ENCODE measurements at places on chromosomes 16 and 17.

GRCh38 chr16:21283521-21284289 lies 5.6 kb upstream of the CRYM start:
- no peak for DNase-seq

DNA sequence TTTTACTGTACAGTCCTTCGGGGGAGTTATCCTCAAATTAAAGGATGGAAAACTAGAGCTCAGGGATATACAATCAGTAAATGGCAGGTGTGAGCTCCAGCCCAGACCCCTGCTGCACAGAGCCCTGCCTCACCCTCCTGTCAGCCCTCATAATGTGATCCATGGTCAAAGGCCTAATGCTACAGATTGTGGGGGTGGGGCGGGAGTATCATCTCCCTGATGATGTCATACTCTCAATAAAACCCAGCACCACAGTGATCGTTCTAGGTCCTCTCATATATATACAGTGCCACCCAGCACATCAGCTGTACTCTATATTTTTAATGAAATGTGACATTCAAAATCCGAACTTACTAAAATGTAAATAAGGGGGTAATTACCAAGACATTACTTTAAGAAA lies 61.5 kb downstream of the SLC39A11 start:
- no peak for DNase-seq

DNA sequence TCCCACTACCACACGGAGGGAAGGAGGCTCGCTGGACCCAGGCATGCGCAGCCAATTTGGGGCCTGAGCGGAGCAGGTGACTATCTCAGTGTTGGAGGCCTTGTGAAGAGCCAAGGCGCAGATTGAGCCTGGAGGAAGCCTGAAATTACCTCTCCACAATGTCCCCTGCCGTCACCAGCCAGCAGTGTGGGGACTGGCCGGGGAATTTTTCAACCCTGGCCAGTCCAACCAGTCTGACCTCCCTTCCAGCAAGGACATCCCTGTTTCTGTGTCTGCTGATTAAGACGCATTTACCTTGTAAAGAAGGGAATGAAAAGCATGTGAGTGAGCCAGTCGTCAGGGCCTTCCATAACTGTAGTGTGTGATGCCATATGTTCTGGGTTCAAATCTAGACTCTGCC lies 198.1 kb upstream of the IRX3 start:
- no peak for DNase-seq

DNA sequence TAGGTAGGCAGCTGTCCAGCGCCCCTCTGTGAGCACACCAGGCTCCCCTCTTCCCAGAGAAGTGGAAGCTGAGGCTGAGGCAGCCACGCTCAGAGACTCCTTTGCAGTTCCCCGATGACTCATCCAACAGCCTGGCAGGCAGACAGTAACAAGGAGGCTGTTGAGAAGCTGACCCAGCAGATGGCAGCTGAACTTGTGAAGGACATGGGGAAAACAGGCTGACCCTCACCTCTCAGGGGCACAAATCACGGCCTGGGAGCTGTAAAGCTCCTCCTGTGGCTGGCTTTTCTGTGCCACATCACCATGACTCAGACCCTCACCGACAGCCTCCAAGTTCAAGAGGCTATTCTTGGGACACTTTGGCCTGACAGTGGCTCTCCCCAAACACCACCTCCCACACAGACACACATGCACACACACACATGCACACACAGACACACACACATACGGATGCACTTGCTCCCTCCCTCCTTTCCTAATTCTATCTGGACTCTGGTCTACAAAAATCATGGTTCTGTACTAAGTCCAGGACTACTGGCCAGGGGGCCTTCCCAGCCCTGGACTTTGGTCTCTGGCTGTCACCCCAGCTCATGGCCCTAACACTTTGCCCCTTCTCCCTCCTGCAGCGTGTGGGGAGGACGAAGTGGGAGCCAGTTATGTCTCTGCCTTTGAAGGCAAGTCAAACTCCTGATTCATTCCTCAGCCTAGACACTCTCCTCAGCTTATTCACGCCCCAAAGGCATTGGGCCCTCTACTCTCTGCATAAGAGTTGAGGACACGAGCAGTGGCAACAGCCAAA lies 23.2 kb downstream of the MAP3K14 start:
- DNase-seq, result peak; percentile 79

- no peak for DNase-seq
Measured at GRCh38 chr17:4849011-4849536, 15.9 kb downstream of the MINK1 start.

- no peak for DNase-seq
Measured at GRCh38 chr16:23403547-23403946, 49.4 kb downstream of the COG7 start.

DNA sequence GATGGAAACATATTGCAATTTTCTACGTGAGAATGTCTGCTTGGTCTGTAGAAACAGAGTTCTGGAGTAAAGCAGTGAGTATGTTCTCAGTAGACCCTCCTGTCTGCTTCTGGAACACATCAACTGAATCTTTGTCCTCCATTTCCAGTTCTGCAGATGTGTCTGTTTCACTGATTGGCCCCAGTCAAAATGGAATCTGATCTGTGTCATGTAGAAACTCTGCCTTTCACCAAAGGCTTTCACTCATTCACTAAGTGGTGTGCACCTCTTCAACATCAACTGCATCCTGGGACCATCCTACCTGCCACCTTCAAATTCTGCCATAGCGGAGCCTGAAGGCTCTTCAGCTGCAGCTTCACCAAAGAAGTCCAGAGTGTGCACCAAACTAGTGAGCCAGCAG lies 2.8 kb upstream of the ZNF267 start:
- no peak for DNase-seq

GRCh38 chr16:50532576-50532975 lies 15.6 kb upstream of the NKD1 start:
- no peak for DNase-seq

DNA sequence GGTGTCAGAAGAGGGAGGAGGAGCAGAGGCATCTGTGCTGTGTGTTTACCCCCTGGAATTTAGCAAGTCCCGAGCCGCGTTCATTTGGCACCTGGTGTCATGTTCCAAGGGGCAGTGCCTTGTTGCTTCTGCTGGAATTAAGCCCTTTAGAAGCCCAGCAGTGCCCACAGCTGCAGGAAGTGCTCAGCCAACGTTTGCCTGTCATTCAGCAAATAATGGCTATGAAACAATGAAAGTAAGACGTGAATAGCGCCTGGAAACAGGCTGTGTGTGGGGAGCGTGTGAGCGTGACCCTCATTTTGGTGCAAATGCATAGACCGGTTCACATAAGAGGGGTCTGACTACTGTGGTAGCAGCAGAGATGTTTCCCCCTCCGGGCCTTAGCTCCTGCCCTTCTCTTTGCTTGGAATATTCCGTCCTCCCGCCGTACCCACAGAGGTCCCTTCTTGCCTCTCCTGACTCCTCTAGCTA lies 5.8 kb upstream of the ATP2C2 start:
- no peak for DNase-seq

DNA sequence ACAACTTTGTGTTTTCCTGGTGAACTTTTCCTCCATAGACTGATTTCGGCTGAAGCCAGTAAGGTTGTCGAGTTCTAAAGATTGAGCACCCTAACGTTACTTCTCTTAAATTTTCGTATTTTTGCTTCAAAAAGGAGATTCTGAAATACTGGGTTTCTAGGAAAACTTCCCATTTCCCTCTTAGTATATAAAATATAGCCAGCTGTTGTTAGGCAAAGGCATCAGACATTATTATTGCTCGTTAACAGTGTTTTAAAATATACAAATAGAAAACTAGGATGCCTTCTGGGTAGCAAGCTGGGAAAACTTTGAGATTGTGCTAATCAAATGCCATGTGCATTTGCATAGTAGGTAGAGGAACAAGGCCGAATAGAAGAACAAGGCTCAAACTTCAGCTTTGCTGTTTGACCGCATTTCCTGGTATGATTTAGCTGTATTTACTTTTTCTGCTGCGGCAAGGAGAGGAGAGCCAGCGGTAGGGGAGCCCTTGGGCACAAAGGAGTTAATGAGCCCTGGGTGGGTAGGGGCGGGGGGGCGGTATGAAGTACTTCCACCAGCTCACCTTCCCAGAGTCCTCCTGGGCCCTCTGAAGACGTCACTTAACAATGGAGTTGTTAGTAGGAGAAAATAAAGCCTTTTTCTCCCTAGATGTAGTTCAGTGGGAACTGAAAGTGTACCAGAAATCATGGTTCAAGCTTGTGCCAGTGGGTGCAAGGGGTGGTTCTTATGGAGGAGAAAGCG lies 151.9 kb downstream of the MSI2 start:
- DNase-seq, result no peak

- DNase-seq, result no peak
Measured at GRCh38 chr17:40461732-40462342, 18.6 kb downstream of the IGFBP4 start.

DNA sequence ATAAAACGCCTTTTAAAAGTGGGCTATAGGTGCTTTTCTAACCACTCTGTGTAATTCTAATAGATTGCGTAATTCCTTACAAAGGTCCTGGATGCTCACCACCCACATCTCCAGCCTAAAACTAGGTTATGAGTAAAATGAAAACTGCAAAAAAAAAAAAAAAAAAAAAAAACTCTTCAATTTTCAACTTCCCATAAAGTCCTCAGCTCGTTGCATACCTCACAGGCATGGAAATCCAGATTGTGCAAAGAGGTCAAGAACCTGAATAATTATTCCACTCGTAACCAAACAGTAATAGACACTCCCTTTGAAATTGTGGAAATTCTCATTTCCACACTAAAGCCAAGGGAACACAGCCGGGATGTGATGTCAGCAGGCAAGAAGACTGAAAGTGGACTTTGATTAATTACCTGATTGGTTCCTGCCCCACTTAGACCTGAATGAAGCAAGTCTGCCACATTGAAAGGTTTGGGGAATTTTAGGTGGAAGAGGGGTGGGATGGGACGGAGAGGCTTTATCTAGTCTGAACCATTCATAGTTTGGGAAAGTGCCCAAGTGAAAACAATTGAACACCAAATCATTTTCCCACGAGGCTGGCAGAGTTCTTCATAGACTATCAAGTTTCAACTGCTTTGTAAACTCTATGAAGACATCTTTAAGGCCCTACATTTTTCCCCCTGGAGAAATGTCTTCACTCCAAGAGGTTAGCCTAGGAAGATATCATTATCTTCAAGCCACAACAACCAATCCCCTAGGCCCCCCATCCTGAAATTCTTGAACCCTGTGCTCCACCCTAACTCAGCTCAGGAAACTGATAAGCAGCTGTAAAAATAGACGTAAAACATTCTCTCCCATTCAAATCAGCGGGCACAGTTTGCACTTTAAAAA lies 49.1 kb upstream of the TANC2 start:
- DNase-seq, result no peak

- DNase-seq, result no peak
Measured at GRCh38 chr16:85584267-85584666, 28.9 kb upstream of the GSE1 start.

- DNase-seq, result no peak
Measured at GRCh38 chr17:66716236-66717026, 118.5 kb upstream of the CACNG5 start.

DNA sequence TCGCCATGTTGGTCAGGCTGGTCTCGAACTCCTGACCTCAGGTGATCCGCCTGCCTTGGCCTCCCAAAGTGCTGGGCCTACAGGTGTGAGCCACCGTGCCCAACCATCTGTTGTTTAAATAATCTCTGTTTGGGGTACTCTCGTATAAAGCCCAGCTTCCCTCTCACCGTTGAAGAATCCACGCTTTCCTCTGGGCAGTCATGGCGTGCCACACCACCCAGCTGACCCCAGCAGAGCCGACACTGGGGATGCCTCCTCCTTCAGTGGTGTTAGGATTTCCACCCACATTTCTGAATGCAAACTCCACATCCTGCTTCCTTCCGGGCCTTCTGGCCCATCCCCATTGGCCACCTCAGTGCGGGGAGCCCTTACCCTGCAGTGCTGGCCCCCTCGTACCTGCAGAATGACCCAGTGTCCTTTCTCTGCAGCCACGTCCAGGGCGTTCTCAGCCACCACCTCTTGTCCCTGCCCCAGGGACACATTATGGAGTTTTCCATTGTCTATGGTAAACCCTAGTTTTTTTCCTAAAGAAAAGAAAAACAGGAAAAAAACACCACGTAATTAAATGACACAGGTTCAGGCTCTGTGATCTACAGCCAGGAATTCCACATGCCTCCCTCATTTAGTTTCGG lies 60.4 kb downstream of the PGS1 start:
- DNase-seq, result no peak

DNA sequence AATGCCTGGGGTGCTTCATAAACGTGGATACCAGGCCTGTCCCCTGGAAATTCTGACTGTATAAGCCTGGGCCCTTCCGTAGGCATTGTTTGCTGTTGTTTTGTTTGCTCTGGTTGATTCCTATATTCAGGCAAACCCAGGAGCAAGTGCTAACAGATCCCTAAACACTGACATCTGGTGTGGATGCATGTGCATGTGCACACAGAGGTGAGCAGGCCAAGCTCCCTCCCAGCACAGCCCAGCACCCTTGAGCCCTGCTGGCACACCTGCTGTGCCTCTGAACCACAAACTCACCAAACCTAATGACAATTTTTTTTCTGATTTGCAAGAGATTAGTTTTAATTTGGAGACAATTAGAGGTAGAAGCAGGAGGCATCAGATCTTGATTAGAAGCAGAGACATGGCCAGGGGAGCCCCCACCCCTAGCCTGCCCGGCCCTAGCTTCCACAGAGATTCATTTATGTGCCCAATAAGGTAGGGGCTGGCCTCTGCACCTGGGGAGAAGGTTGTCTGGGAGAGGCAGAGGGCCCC lies 40.4 kb downstream of the TMEM132E start:
- no peak for DNase-seq

DNA sequence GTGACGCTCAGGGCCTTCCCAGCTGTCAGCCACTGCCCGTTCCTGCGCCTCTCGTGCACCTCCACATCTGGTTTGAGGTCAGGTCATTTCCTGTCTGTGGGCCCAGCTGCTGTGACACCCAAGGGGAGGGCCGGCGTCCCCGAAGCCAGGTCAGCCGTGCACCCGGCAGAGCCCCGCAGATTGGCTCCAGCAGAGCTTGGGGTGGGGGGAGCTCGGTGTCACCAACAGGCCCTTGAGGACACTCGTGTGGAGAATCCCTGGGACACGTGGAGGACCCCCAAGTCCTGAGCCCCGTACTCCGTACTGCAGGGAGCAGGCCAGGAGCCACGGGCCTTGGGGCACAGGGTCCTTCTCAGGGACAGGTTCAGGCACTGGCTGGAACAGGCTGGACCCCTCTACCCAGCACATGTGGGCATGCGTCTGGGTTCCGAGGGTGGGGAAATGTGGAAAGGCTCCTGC lies 4.8 kb downstream of the SPATA2L start:
- DNase-seq, result no peak

GRCh38 chr17:67095803-67096202 lies 51.4 kb downstream of the CACNG1 start:
- DNase-seq, result no peak

GRCh38 chr17:30950669-30951399 lies 20.0 kb upstream of the RNF135 start:
- DNase-seq, result peak; percentile 18

- DNase-seq, result no peak
Measured at GRCh38 chr17:27242951-27243350, 51.0 kb upstream of the WSB1 start.

GRCh38 chr17:78715876-78716275 lies 66.2 kb downstream of the CYTH1 start:
- DNase-seq, result no peak
